ENCODE measurements at places on chromosomes 5 and 9.
A peak's percentile ranks its signal among the peaks of the same experiment; 100 is the strongest.

DNA sequence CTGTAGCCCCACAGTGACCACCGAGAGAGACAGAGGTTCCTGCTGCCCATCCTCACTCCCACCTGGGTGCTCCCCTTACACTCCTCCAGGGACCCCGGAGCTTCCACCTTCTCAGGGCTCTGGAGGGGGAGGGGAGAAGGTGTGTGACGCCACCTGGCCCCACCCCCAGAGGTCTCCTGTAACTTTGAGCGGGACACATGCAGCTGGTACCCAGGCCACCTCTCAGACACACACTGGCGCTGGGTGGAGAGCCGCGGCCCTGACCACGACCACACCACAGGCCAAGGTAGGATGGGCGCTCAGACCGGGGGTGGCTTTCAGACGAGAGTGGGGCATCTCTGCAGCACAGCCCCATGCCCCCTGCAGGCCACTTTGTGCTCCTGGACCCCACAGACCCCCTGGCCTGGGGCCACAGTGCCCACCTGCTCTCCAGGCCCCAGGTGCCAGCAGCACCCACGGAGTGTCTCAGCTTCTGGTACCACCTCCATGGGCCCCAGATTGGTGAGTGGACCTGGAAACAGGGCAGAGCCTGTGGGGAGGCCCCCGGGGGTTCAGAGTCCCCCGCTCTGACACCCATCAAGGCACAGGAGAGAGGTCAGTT lies 4.5 kb downstream of the MAMDC4 start:
- DNase-seq: no peak

DNA sequence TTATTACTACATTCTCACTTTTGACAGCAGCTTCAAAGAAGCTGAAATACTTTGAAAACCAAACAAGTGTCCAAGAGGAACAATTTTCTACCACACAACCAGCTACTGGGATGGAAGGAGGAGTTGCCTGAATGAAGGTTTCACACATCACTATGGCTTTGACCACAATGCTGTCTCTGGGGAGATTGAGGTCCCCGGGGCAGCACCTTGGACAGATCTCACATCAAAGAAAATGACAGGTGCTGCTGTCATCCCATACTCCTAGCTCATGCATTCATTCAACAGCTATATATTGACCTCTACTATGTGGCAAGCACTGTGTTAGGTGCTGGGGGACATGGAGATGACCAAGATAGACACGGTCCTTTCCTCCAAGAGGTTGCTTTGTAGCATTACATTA lies 233.2 kb upstream of the RASEF start:
- no peak for DNase-seq

DNA sequence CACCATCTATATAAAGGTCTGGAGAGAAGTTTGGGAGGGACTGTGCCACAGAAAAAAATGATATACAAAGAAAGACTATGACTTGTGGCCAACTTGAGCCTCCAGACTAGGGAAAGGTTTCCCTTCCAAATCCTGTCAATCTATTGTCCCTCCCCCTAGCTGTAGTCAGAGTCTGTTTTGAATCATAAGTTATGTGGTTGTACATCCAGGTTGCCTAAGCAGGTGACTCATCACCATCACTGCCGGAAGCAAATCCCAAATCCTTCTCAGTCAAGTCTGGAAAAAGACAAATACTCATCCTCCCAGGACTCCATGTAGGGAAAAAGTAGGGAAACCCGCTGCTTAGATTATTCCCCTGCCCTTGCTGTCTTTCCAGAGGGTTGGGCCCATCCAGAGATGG lies 235.7 kb downstream of the CDK5RAP2 start:
- no peak for DNase-seq

- DNase-seq: no peak
These were observed 7.0 kb upstream of the SLC9A3 start for GRCh38 chr5:531101-531748.

DNA sequence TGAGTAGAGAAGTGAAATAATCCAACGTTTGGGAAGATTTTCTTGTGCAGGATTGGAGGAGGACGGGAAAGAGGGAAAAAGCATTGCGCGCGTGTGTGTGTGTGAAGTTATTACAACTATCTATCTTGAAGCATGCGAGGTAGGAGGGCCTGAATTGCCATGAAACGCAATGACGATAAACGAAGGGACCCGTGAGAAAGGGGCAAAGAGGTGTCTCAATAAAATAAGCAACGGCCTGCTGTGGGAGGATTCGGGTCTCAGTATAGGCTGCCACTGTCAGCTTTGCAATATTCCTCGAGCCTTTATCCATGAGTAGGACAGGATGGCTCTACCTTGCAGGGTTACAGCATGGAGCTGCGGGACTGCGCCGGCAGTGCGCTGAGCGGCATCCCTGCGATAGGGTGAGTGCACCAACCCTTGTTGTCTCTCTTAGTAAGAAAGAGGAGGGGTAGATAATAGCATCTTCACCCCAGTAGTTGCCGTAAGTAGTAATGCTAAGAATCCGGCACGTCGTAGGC lies 631 bp upstream of the RCL1 start:
- no peak for DNase-seq

DNA sequence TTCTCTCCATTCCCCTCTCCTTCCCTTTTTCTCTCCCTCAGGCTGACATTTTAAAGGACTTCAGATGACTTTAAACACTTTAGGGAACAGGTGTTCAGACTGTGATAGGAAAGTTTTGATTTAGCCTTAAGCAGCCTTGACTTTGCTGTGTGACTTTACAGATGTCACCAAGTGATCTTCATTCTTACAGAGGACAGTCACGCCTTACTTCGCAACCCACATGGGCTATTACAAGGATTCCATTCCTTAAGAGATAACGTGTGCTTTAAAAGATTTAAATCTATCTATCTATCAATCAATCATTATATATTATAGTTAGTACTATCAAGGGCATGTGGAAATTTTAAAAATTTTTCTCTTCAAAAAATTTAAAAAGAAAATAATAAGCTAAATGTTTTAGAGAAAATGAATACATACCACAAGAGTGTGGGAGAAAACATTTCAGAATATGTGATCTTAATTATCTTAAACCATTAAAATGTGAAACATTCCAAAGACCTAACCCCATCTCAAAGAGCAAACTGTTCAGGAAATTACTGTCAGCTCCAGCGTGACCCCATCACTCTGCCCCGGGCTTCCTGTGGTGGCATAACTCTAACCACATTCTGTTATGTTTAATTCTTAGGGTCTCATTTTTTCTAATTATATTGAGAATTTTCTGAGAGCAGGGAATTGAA lies 530.5 kb downstream of the SEMA5A start:
- no peak for DNase-seq

- no peak for DNase-seq
These were observed 491.1 kb downstream of the ENC1 start for GRCh38 chr5:74149395-74149794.

GRCh38 chr9:120528829-120529228 lies 51.1 kb downstream of the CDK5RAP2 start:
- no peak for DNase-seq

DNA sequence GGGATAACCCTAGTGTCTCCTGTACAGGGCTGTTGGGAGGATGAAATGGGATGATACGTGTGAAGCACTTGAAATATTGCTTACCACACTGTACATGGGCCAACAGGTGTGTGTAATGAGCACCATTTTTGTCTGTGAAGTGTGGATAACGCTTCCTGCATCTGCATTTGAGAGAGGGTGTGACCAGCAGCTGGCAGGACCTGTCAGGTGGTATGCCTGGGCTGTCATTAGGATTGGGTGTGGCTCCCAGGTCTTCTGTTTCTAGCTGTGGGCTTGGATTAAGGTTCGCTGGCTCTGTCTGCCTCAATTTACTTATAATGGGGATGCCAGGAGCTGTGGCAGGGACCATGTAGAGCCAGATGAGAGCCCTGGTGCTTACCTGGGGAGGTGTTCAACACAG lies 74.4 kb downstream of the PRRT1B start:
- DNase-seq: no peak

- DNase-seq: no peak
These were observed 126.0 kb downstream of the WNK2 start for GRCh38 chr9:93309889-93310425.

- DNase-seq: no peak
These were observed 673.1 kb upstream of the KLF4 start for GRCh38 chr9:108162664-108163063.

GRCh38 chr5:176743868-176744583 lies 66.3 kb upstream of the UNC5A start:
- DNase-seq: no peak

GRCh38 chr9:128226412-128226801 lies 23.2 kb downstream of the DNM1 start:
- DNase-seq: no peak

GRCh38 chr5:40033411-40033810 lies 608.6 kb upstream of the DAB2 start:
- DNase-seq: peak; percentile 8

- no peak for DNase-seq
These were observed 16.9 kb downstream of the ADAMTSL1 start for GRCh38 chr9:18490641-18491370.

DNA sequence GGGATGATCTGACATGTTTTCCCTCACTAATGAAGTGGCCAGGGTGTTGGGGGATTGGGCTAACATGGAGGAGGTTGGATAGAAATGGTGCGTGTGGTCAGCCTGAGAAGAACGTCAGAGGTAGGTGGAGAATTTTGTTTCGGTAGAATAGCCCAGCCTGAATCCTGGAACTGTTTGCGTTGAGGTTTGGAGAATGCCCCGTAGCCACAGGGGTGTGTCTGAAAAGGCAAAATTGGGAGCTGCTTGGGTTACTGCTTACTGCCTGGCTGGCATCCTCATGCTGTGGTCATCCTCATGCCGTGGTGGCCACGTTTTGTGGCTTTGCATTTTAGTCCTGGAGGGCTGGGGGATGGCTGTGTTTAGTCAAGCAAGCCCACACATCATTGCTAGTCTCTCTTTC lies 236.9 kb downstream of the GOLPH3 start:
- DNase-seq: no peak

DNA sequence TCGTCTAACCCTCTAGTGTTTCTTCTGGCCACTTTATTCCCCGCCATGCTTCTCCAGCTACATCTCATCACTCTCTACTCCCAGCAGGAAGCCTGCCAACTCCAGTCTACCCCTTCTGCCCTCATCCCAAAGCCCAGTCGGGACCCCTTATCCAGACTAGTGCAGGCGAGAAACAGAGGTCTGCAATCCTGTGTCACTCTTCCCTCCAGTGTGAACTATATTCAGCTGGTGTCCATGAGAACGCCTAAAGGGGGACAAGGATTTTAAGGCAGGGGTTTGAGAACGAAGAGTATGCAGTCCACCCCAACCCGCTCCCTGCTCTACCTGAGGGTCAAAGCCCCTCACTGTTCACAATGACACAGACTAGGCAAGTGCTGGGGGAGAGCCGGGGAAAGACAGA lies 41.7 kb upstream of the GABRP start:
- DNase-seq: no peak

- DNase-seq: no peak
These were observed 295.3 kb upstream of the TNC start for GRCh38 chr9:115413304-115413703.

GRCh38 chr5:118923295-118924005 lies 64.9 kb downstream of the DTWD2 start:
- DNase-seq: no peak

Data from activated CD4-positive, alpha-beta T cell treated with anti-CD3 and anti-CD28 coated beads, Interleukin-10, Interleukin-2, amounts not matched to agents 100 ng/mL and 50 ng/mL, durations not matched to agents 16 hours and 8 hours (primary cell).